T-helper 1 cell (primary cell): ENCODE measurements at places on chromosomes 11 and 22.

- DNase-seq = no peak
Observed at GRCh38 chr22:46139895-46140350, 10.4 kb upstream of the PPARA start.

DNA sequence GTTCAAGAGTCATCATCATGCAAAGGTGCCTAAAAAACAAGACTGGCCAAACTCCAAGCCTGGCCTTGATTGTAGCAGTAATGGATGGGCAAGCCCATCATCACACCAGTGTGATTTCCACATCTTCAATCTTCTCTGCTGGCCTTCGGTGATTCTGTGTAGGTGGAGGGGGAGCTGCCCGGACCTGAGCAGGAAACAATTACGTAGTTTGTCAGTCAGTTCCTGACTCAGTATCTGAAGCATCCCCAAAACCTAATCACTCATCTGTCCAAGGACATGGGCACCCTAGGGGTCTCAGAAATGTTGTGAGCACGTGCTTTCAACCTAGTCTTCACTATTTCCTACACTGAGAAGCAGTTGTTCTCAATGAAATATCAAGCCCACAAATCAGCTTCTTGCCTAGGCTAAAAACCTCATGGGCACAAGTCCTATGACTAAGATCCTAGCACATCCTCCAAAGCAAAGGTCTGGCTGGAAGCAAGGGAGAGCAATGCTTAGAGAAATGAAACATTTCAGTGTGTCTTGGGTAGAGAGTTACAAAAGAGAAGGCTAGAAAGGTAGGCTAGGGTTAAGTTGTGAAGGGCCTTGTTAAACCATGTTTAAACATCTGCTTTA lies 24.6 kb downstream of the ATG16L2 start:
- DNase-seq = no peak

DNA sequence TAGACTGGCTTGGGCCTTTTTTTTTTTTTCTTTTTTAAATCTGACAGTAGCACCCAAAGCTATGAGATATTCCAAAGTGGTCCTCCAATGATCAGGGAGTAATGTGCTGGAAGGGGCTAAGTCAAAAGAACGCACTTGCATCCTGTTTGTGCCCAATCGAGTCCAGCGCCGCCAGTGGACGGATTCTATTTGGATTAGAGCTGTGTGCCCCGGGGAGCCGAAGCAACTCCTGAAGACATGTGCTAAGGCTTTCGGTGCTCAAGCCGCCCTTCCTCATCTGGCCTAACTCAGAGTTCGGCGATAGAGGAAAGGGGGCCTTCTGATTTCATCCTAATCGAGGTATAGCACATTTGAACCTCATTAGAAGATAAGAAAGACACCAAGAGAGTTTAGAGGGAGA lies 147.8 kb upstream of the NECTIN1 start:
- no peak for DNase-seq

DNA sequence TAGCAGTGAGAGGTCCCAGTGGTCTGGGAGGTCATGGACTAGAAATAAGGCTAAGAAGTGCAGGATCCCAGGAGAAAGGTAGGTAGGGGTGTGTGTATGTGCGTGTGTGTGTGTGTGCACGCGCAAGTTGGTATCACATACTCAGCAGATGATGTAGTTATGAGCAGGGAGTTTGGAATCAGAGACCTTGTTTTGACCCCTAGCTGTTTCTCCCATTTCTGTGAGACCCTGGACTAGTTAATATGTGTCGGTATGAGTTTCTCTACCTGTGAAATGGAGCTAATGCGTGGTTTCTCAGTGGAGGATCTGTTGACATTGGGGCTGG lies 1.3 kb downstream of the SERPING1 start:
- no peak for DNase-seq

DNA sequence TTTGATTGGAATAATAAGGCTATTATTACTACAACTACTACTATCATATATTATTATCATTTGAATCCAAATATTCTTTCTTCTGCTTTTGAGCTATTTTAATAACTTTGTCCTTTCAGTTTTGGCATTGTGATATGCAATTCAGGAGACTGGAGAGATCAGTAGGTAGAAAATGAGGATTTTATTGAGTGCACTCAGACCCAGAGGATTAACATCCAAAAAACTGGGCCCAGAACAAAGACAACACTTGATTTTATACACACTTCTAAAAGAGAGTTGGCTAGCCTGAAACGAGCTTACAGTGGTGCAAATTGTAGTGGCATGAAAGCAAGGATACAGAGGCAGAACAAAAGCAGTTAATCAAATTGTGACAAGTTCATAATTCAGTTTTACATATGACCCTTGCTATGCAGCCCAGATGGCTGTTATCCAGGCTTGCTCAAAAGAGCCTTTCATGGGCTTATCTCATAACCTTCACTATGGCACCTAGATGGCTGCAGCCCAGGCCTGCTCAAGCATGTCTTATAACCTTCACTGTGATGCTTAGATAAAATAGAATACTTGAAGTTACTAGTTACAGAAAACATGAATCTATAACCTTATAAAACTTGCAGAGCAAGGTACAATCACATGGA lies 796.3 kb upstream of the RAG2 start:
- no peak for DNase-seq

- DNase-seq = no peak
Observed at GRCh38 chr11:127815331-127815730, 772.0 kb downstream of the ETS1 start.

DNA sequence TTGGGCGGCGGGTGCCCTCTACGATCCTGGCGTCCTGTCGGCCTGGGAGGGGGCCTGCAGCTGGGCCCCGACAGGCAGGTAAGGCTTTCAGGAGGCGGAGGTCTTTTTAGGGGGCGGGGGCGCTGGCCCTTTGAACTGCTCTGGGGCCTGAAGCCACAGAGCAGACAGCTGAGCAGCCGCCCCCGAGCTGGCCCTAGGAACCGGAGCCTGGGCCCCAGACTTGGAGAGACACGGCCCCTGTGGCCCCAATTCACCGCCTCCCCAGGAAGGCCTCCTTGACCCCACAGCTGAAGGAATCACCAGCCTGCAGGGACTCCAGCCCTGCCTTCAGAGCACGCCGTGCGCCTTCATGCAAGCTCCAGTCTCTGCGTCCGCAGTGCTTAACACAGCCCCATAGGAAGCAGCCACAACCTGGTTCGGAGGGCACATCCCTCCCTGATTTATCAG lies 618 bp upstream of the CERK start:
- DNase-seq = no peak

- no peak for DNase-seq
Observed at GRCh38 chr11:120610111-120610510, 98.6 kb downstream of the GRIK4 start.

DNA sequence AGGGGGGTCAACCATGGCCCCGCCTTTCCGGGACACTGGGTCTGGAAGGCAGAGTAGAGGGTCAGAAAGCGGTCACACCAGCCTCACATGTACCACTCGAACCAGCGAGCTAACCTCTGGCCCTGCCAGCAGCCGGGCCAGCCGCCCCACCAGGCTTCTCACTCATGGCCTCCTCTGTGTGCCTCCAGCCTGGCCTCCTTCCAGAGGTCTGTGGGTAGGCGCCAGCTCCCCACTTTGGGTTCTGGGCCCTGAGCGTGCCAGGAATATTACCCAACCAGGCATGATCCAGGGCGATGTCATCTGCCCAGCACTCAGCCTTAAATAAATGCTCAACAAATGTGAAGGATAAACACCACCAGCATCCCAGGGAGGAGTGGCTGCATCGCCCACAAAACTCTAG lies 5.8 kb downstream of the SCUBE1 start:
- DNase-seq = no peak

GRCh38 chr11:91136631-91137030 lies 913.8 kb upstream of the CHORDC1 start:
- DNase-seq = no peak
